Stimulated activated CD4-positive, alpha-beta T cell treated with anti-CD3 and anti-CD28 coated beads, Interleukin-15, amount 100 ng/mL, for 48 hours (primary cell): ENCODE measurements at places on chromosomes 7 and 10.

GRCh38 chr7:29565982-29566746, 2.5 kb downstream of the PRR15 start:
- DNase-seq: no peak

DNA sequence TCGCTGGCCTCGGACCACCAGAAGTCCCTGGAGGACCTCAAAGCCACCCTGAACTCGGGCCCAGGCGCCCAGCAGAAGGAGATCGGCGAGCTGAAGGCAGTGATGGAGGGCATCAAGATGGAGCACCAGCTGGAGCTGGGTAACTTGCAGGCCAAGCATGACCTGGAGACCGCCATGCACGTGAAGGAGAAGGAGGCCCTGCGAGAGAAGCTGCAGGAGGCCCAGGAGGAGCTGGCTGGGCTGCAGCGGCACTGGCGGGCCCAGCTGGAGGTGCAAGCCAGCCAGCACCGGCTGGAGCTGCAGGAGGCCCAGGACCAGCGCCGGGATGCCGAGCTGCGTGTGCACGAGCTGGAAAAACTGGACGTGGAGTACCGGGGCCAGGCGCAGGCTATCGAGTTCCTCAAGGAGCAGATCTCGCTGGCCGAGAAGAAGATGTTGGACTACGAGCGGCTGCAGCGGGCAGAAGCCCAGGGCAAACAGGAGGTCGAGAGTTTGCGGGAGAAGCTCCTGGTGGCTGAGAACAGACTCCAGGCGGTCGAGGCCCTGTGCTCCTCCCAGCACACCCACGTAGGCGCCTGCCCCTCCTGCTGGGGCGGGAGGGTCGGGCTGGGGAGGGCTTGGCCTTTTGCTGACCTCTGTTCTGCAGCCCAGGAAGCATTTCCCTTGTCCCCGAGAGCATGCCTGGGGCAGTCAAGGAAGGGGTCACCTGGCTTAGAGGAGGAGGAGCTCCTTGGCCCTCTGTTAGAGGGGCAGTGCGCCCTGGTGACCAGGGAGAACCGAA, 77.3 kb upstream of the GTF2IRD1 start:
- no peak for DNase-seq

GRCh38 chr10:58023341-58024073, 244.2 kb downstream of the IPMK start:
- DNase-seq: no peak

- DNase-seq: no peak
Observed at GRCh38 chr10:23354630-23355279, 10.2 kb upstream of the C10orf67 start.

GRCh38 chr7:35250941-35251340, 3.0 kb downstream of the TBX20 start:
- no peak for DNase-seq

GRCh38 chr7:71633551-71634008, 501.6 kb downstream of the GALNT17 start:
- no peak for DNase-seq

- no peak for DNase-seq
Observed at GRCh38 chr7:138829335-138829734, 31.3 kb upstream of the ATP6V0A4 start.

DNA sequence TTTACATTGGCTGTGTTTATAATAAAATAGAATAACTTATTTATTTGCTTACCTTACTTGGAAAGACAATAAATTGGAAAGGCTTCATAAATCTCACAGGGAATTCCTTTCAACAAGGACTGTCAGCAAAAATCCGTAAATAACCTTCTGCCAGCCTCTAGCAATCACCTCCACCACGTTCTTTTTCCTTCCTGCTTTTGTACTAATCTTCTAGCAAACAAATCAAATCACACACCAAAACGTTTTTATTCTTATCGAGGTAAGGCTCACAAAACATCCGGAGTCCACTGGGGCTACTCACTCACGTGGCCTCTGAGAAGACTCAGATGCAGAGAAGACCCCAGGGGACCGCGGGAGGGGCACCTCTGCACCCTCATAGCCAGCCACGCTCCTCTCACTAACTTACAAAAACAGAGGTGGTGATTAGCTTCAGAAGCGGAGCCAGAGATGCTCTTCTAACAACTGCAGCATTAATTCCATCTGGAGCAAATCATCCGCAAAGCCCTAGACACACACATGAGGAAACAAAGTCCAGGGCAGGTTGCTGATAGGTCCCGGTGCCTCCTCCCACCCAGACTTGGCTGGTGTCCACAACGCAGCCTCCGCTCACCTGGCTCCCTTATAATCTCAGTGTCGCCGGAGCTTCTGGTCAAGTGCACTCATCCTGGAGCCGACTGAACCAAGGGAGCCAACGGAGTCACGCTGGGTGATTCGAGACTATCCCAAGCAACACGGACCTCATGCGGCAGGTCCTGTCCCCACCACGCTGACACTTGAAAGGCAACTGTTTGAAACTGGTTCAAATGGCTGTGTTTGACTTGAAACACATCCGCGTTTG, 22.5 kb downstream of the CTBP2 start:
- no peak for DNase-seq

- no peak for DNase-seq
Observed at GRCh38 chr7:113084496-113085172, 2.0 kb downstream of the GPR85 start.

- no peak for DNase-seq
Observed at GRCh38 chr10:67079126-67079525, 153.3 kb downstream of the LRRTM3 start.

GRCh38 chr7:28291559-28291958, 111.0 kb upstream of the JAZF1 start:
- no peak for DNase-seq

GRCh38 chr7:2200584-2200980, 32.2 kb downstream of the MAD1L1 start:
- DNase-seq: no peak

DNA sequence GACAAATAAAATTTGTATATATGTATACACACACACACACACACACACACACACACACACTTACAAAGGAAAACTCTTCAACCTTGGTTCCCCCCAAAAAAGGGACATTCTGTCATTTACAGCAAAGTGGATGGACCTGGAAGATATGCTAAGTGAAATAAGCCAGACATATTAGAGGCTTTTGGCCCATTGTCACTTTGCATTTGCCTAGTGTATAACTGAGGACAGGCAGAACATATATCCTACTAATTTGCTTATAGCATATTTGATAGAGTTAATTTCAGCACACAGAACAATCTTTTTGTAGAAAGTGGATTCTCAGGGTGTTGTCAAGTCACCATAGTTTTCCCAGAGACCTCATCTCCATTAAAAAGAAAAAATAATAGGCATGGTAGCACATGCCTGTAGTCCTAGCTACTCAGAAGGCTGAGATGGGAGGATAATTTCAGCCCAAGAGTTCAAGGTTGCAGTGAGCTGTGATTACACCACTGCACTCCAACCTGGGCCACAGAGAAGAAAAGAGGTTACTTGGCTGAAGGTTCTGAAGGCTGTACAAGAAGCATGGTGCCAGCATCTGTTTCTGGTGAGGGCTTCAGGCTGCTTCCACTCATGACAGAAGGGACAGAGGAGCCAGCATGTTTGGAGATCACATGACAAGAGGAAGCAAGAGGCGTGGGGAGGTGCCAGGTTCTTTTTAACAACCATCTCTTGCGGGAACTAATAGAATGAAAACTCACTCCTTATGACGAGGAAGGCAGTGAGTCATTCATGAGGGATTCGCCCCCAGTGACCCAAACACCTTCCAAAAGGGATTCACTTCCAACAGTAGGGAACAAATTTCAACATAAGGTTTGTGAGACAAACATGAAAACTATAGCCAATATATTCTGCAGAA, 135.6 kb downstream of the TMEM168 start:
- no peak for DNase-seq

- DNase-seq: no peak
Observed at GRCh38 chr7:118325450-118325808, 100.9 kb downstream of the ANKRD7 start.

DNA sequence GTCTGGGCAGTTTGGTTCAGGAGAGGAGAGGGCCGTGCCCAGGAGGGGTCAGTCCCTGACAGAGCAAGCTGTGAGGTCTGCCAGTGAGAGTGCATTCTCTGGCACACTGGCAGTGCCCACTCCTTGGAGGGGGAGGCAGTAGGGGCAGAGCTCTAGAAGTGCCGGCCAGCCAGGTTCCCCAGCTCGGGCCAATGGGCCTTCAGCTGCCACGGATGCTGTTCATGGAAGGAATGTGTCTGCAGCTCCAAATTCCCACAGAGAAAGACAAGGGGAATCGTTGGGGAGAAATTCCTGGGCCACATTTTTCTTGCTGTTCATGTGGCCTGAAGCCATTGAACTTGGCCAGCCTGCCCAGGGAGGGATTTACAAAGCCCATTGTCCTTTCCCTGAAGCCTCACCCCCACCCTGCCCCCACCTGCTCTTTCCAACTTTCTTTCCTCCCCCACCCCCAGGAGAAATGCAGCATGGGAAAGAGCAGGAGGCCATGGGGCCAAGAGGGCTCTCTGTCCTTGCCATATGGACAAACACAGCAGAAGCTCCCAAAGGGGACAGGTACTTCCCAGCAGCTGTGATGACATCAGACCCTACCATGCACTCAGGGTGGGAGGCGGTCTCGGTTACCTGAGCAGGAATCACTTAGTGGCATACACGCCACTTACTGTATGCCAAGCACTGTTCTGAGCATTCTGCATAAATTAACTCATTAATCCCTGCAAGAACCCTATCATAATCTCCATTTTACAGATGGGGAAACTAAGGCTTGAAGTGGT, 70.7 kb downstream of the ARHGAP22 start:
- DNase-seq: no peak

GRCh38 chr10:104937567-104937966, 296.5 kb downstream of the SORCS3 start:
- no peak for DNase-seq

- no peak for DNase-seq
Observed at GRCh38 chr10:46014206-46014605, 16.2 kb downstream of the NCOA4 start.

GRCh38 chr10:124008187-124008586, 85.2 kb downstream of the CHST15 start:
- DNase-seq: no peak

GRCh38 chr7:13979671-13980435, 9.6 kb downstream of the ETV1 start:
- DNase-seq: no peak

- DNase-seq: no peak
Observed at GRCh38 chr10:80164596-80164995, 32.1 kb downstream of the PLAC9 start.
